ENCODE measurements at places on chromosomes 6 and 20. TPM values are rescaled to one million over a fixed set of nuclear protein-coding genes. Genes with fewer than 3 reads are reported as not detected.

- DNase-seq = peak; percentile 42
Observed at GRCh38 chr6:18280084-18280483, 15.8 kb upstream of the DEK start.

GRCh38 chr6:166778046-166778445, 151.0 kb upstream of the RPS6KA2 start:
- DNase-seq = no peak

Gene NTSR1
- 0.27 TPM for polyA plus RNA-seq

Gene ARMC2
- 6.5 TPM for polyA plus RNA-seq

DNA sequence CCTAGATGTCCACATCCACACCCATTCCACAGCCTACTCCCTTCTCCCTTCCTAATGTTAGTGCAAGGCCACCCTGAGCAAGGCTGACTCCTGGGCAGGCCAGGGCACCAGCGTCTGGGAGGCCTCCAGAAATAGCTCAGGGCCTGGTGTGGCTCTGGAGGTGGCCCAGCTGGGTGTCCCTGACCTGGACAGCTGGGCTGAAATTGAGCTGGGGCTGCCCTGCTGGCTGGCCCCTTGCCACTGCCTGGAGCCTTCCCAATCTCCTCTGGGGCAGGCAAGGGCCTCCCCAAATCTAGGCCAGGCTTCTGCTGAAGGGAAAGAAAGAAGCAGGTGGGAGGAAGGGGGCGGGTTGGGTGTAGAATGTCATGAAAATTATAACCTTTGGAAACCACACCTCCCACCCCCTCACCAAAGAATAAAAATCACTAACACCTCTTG, 2.1 kb downstream of the FAM110A start:
- DNase-seq = peak; percentile 80

DNA sequence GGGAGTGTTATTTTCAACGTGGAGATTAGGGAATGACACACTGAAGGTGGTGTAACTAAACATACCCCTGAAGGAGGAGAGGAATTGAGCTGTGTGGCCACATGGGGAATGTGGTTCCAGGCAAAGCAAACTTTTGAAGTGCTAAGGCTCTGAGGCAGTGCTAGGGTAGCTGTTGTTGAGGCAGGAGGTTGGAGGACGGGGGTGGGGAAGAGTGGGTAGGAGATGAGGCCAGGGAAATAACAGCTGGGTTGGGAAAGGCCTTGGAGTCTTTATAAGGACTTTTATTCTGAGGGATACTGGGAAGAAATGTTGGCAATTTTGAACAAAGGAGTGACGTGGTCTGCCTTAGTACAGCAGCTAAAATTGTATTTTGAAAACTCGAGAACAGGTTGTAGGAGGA, 13.0 kb downstream of the RPRD1B start:
- no peak for DNase-seq

GRCh38 chr6:1821513-1822183, 211.9 kb downstream of the FOXC1 start:
- peak; percentile 90 for DNase-seq

Gene EYS
- 0.71 TPM for polyA plus RNA-seq

DNA sequence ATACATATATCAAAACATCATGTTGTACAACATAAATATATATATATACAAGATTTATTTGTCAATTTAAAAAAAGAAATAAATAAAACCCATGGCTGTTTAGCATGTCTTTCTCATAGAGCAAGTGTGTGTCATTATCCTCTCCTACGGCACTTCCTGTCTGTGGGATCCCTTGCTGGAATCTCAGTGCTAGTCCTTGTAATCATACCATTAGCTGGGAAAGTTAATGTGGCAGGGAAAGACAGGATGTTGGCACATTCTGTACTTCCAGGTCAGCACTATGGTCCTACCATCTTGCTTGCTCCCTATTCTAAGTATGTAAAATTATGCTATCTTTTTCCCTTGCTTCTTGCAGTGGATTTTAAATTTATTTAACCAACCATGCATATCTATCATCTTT, 9.5 kb upstream of the SLC17A3 start:
- no peak for DNase-seq

DNA sequence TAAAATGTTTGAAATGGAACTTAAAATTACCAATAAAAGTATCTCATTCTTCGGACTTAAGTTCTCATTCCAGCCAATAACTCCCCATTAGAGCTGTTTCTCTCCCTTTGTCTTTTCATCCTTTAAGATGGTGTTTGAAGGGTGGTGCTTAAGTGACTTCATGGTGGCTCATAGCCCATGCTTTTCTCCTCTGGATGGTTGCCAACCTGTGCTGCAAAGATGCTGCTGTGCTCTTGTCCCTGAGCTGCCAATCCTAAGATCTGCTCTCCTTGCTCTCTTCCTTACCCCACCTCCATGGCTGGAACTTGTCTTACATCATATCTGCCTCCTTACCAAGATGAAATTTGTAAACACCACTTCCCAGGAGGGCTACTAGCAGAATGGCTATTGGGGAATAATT, 31.6 kb upstream of the PNRC1 start:
- peak; percentile 77 for DNase-seq

DNA sequence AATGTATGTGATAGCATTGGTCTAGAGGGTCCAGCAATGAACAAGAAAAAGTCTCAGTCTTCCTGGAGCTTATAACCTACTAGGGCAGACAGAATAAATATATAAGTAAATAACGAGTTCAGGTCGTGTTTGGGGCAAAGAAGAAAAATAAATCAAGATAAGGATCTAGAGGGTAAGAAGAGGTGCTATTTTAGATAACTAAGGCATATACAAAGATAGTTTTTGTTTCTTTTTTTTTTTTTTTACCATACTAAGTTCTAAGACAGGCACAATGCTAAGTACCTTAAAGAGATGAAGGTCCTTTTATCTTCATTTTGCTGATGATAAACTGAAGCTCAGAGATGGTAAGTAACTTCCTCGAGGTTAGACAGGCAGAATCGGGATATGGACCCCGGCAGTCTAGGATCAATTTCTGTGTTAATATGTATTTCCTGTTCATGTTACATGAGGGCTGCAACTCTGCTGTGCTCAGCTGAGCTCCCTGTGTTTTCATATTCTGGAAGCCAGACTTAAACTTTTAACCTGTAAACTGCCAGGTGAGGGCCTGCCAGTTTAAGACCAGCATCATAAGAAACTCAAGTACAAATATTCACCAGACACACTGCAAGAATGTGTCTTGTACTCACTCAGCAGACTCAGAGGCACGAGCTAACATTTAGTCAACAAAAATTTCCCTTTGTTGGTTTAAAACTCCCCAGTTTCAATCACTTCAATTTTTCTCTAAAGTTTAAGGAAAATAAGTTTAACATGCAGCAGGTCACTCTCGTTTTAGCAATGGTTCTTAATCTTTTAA, 23.3 kb downstream of the SESN1 start:
- DNase-seq = no peak

DNA sequence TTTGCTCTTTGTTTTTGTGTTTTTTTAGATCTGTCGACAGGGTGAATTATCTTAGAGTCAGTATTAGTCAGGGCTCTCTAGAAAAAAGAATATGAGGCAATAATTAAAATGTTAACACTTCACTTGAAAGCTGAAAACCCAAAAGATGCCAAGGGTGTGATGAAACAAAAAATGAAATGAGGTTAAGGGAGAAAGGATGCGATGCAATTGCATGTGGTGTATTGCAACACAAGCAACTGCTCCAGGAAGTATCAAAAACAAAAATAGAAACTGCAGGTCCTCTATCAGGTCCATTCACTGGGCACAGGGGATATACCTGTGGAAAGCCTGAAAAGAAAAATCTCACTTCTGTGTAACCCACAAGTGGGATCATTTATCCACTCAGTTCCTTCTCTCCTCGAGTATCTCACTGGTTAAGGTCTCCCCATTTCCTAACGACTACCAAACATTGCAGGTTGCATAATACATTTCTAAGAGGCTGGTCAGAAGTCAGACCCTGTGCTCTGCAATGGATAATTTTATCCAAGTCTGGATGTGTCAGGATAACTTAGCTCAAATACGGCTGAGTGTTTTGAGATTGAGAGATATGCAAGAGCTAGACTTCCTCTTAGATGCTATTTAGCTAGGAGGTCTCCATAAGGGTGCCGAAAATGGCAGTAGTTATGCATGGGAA, 257.7 kb upstream of the GJE1 start:
- no peak for DNase-seq

Gene TCP11
- polyA plus RNA-seq = 0.15 TPM

- DNase-seq = no peak
Observed at GRCh38 chr20:58987790-58988564, 6.9 kb downstream of the NELFCD start.

Gene TTLL9
- 0.23 TPM for polyA plus RNA-seq

- no peak for DNase-seq
Observed at GRCh38 chr6:139126255-139126654, 8.6 kb upstream of the HECA start.

Gene GPLD1
- 2.4 TPM for polyA plus RNA-seq

Gene SLC22A16
- 0.12 TPM for polyA plus RNA-seq

GRCh38 chr6:160393891-160394653, 45.9 kb downstream of the SLC22A3 start:
- no peak for DNase-seq

DNA sequence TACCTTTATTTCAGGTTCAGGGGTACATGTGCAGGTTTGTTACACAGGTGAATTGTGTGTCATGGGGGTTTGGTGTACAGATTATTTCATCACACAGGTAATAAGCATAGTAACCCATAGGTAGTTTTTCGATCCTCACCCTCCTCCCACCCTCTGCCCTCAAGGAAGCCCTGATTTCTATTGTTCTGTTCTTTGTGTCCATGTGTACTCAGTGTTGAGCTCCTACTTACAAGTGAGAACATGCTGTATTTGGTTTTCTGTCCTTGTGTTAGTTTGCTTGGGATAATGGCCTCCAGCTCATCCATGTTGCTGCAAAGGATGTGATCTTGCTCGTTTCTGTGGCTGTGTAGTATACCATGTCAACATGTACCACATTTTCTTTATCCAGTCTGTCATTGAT, 66.0 kb downstream of the STK4 start:
- no peak for DNase-seq

- peak; percentile 78 for DNase-seq
Observed at GRCh38 chr6:146253691-146254090, 224.8 kb downstream of the GRM1 start.

DNA sequence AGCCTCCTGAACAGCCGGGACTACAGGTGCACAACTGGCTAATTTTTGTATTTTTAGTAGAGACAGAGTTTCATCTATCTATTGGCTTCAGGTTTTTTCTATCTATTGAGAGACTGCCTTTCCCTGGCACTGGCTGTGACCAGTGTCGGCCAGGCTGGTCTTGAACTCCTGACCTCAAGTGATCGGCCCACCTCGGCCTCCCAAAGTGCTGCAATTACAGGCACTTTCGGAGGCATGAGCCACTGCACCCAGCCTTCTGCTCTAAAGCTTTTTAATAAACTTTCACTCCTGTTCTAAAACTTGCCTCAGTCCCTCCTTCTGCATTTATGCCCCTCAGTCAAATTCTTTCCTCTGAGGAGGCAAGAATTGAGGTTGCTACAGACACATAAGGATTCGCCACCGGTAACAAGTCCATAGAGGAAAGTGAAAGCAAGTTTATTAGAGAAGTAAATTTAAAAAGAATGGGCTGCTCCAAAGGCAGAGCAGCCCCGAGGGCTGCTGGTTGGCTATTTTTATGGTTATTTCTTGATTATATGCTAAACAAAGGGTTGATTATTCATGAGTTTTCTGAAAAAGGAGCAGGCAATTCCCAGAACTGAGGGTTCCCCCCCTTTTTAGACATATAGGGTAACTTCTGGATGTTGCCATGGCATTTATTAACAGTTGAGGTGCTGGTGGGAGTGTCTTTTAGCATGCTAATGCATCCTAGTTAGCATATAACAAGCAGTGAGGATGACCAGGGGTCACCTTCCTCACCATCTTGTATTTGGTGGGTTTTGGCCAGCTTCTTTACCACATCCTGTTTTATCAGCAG, 44.8 kb upstream of the RNGTT start:
- no peak for DNase-seq

GRCh38 chr6:163726037-163726695, 311.6 kb downstream of the QKI start:
- DNase-seq = no peak

Gene C6orf15
- not detected for polyA plus RNA-seq

GRCh38 chr6:18242062-18242851, 22.1 kb downstream of the DEK start:
- DNase-seq = no peak

Gene BCAS4
- 4.0 TPM for polyA plus RNA-seq

Gene EEF1A1
- polyA plus RNA-seq = 22,205 TPM

DNA sequence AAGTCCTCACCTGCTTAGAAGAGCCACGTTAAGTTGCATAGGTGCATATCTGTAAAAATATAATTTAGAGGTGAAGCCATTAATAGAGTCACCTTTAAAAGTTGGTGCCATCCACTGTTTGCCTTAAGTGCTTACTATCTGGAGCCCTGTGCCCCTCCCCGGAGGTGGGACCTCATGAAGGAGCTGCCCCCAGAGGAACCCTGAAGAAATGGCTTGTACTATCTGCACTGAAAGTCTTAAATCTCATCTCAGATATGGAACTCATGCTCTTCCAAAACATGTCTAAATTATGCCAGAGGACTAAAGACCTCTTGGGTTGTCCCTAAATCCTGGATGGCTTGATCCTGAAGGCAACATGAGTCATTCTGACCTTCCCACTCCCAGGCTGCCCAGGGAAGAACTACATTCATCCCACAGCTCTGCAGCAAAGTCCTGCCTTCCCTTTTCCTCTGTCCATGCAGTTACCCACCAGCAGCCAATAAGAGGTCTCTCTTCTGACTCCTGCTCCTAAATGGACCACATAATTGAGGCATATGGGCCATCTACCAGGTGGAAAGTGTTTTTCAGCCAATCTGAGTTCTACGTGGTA, 85.3 kb downstream of the ASXL1 start:
- DNase-seq = no peak

DNA sequence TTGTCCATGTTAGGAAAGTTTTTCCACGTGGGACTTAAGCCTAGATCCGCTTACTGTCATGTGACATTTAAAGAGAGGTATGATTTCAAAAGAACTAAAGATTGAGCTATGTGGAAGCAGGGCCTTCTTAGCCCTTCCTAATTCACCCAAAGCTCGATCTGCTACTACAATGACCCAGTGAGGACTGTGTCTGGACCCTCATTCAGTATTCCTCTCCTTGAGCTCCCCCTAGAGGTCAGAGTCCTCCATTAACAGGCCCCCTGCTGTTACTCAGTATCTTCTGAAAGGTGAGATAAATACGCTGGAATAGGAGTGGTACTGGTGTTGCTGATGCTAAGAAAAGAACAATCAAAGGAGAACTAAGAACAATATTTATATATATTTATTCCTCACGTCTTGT, 414.0 kb downstream of the GJA1 start:
- DNase-seq = peak; percentile 62

Gene ZSCAN23
- polyA plus RNA-seq = 6.5 TPM

DNA sequence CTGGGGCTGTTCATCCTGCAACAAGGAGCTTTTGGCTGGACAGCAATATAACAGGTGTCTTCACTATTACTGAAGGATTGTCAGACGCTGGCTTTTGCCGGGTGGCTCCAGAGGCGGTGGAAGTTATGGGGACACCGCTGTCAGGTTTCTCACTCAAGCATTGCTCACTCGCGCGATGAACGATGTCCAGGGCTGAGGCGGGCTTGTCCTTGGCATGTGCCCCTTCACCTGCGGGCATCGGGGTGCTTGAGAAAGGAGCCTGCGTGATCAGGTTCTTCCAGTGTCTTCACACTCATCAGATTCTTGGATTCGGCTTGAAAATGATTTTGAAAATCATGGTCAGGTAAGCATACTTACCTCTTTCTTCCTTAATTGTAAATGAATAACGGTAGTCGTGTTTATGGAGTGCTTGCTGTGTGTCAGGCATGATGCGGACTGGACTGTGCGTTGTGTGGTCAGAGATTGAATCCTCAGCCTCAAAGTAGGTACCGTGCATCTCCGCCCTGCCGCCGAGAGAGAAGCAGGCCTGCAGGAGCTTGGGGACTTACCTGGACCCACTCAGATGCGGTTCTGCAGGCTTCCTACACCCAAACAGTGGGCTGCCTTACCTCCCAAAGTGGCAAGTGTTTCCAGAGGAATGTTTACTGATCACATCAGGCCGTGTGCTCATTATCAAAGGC, 18.3 kb upstream of the PYGB start:
- no peak for DNase-seq

Measured in muscle of leg (tissue), 16 donors.